Stimulated activated CD8-positive, alpha-beta memory T cell treated with anti-CD3 and anti-CD28 coated beads, Interleukin-4, amount 100 ng/mL, for 4 hours (primary cell): ENCODE measurements at places on chromosomes 5 and 9.

DNA sequence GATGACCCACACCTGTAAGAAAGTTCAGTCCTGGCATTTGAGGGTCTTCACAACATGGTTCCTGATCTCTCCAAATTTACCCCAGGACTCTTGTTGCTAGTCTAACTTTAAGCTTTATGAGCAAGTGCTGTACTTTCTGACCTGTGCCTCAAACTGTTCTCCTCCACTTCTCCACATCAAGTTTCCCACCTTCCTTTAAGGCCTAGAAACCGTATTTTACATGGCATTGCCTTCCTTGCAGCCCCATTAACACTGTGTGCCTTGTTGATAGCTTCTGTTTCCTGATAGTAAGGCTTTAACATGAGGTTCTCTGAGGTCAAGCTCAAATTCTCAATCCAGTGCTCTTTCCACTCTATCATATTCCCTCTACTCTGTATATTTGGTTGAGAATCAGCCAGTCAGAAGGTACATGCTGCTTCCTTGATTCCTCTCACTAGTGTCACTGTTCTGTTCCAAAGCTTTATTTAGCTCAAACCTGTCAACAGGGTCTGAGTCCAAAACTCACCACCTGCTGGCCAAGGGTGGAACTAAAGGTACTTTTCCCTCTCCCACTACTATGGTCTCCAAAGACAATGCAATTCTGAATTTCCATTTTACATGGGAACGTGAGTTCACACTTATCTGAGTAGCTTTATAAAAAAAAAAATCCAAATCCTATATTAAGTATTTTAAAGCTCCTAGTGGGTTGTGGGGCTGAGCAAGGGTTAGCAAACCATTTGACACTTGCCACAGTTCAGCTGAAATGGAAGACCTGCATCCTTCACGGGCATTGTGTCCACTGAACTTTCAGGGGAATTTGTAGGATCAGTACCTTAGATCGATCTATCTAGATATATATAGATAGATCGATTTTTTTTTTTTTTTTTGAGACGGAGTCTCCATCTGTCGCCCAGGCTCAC lies 21.1 kb downstream of the VCP start:
- no peak for DNase-seq

- no peak for DNase-seq
Observed at GRCh38 chr9:94657021-94657725, 17.9 kb upstream of the FBP1 start.

DNA sequence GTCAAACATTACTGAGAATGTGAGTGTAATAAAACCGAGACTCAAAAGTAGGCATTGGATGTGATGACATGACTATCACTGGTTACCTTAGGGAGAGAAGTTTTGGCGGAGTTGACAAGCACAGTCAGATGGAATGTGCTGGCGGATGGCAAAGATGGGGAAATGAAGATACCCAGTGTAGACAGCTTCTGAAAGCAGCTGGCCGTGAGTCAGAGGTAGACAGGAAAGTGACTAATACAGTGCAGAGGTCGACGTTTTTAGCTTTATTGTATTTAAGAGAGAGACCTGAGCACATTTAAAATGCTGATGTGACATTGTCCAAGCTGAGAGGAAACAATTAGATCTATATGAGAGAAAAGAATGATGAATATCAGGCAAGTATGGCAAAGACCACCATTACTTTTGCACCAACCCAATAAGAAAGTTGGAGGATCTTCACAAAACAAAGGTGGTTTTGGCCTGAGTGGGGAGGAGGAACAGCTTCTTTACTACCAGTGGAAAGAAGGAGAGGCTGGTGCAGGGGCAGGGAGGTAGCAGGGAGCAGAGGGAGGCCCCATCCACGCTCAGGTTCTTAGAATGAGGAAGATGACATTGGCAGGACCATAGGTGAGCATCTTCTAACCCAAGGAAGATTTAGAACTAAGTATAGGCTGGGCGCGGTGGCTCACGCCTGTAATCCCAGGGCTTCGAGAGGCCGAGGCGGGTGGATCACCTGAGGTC lies 36.7 kb upstream of the KCNIP1 start:
- DNase-seq: no peak

GRCh38 chr5:93890657-93891056 lies 149.3 kb upstream of the POU5F2 start:
- DNase-seq: no peak

DNA sequence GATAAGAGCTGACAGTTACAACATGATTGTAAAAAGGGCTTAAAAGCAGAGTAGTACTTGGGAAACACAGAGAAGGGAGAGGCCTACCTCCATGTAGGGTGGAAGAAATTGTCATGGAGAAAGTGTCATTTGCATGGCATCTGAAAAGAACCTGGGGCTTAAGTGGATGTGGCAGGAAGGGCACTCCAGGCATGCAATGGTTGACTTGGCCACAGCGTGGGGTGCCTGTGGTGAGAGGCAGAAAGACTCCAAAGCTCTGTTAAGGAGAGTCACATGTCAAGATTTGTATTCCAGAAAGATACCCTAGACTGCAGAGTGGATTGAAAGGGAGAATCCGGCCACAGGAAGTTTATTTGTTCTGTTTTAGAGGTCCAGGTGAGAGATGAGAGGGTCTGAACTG lies 2.4 kb downstream of the POLR3G start:
- no peak for DNase-seq

DNA sequence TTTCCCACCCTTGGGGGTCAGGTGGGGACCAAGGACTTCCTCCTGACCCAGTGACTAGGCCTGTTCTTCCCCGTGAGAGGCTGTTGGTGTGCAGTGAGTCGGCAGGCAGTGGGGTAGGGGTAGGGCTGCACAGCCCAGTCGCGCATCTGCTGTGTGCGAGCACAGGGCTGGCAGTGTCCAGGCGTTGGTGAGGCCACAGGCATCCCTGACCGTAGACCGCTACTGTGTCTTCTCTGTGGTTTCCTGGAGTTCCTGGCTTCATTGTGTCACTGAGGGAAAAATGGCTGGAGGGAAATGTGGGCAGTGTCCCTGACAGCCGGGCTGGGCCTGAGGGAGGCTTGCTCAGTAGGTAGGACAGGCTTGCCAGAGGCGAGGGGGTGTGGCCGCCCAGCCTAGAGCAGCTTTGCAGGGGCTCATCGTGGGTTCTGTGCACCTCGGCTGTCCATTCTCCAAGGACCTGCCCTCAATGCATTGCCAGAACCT lies 95.4 kb downstream of the CACNA1B start:
- DNase-seq: no peak

DNA sequence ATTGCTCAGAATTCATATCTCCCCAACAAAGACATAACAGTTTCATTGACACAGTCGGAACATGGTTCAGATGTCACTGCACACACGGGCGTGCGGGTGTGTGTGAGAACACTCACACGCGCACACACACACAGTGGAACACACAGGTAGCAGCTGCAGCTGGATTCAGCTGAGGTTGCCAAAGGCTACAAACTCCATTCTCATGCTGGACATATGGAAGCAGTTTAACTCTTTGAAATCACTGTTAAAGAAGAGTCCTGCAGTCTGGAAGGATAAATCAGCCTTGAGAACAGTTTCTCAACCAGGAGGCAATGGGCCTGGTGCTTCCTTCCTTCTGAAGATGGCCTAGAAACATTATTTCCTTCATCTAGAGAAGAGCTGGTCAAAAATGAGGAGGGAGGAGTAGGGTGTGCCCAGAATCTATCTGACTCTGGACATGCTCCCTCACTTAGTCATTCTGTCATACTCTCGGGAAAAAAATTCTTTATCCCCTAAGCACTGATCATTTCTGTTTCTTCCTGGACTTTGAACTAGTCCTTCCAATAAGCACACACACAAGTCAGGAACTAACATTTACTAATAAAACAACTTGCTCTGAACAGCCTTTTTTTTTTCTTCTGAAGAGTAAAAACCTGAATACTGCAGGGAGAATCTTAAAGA lies 160.6 kb downstream of the ZDHHC21 start:
- no peak for DNase-seq

DNA sequence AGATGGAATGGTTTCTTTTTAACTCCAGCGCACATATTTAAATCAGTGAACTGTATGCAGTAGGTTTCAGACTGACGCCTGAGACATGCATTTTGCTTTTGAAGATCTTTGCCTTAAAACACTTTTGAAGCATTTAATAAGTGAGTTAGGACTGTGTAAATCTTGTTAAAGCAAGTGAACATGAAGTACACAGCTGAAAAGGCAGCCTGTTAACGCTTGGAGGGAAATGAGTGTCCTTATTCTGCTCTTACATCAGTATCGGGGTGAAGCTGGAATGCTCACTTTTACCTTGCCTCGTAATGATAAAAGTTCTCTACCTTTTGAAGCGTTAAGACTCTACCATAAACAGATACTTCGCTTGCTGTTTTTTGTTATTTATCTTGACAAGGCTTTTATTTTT lies 552.2 kb downstream of the ZNF608 start:
- no peak for DNase-seq

GRCh38 chr5:136064510-136064909 lies 35.7 kb downstream of the TGFBI start:
- DNase-seq: no peak

DNA sequence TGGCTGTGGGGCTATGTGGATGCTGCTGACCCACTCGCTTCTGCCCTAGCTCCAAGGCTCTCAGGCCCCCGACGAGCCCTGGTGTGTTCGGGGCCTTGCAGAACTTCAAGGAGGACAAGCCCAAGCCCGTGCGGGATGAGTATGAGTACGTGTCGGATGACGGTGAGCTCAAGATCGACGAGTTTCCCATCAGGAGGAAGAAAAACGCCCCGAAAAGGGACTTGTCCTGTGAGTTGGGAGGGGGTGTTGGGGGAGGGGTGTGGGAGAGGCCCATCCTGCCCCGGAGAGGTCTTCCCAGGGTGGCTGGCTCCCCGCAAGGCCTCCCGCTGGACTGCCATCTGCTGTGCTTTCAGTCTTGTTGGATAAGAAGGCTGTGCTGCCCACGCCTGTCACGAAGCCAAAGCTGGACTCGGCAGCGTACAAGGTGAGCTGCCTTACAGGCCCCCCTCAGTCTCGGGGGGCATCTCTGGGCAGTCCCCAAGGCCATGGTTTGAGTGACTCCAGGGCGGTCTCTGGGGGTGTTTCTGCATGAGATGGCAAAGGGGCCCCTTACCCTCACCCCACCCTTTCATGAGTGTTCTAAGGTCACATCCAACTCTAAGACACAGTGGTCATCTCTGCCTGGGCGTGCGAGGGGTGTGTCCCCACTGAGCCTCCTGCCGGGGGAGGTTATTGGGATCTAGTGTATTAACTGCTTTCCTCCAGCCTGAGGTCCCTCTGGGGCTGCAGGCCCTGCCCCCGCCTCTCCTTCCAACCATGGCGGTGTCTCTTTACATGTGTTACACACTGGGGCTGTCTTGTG lies 89.5 kb downstream of the PHF2 start:
- DNase-seq: no peak

GRCh38 chr5:127216898-127217675 lies 73.5 kb upstream of the MEGF10 start:
- no peak for DNase-seq

- no peak for DNase-seq
Observed at GRCh38 chr9:97850746-97851445, 2.1 kb upstream of the FOXE1 start.

GRCh38 chr5:10265245-10266109 lies 15.4 kb downstream of the CCT5 start:
- no peak for DNase-seq

- DNase-seq: no peak
Observed at GRCh38 chr5:22593592-22593991, 259.6 kb downstream of the CDH12 start.

DNA sequence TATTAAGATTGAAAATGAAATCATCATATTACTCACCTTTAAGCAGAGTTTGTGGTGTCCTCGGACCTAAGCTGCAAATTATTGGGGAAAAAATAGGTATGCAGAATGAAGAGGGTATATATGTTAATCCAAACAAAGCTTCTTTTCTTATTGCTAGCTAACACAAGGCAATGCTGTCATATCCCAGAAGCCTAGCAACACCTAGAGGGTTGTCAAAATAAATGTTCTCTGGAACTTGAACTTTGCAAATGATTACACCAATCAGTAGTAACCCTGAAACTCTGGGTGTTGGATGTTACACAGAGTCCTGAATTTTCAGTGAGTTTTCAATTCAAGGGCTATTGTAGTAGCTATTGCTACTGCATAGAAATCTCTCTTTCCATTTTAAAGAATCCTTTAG lies at the start of gene C6:
C6 (minus strand) TSS at position 193 of the 400 bp plus-strand sequence. CDS start 10,302 bp downstream, outside the sequence.
- no peak for DNase-seq

- no peak for DNase-seq
Observed at GRCh38 chr5:101080462-101081240, 177.6 kb upstream of the ST8SIA4 start.

GRCh38 chr9:90801241-90801972 lies at the start of gene SYK:
SYK (plus strand) TSS chr9:90801819; CDS start chr9:90843899, 42,080 bp downstream.
- DNase-seq: no peak

DNA sequence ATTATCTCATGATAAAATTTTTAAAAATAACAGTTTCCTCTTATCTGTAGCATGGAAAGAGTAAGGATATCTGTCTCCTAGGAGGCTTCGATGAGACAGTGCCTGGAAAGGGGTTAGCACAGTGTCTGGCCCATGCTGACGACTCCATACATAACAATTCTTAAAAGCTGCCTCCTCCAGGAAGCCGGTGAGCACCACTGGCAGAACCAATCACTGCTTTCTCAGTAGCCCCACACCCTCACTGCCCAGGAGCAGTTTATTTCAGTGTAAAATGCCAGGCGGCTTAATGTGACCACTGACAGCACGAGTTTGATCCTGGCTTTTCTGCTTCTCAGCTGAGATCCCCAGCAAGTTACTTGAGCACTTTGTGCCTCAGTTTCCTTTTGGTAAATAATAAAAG lies 1.2 kb upstream of the NIPAL4 start:
- DNase-seq: no peak

DNA sequence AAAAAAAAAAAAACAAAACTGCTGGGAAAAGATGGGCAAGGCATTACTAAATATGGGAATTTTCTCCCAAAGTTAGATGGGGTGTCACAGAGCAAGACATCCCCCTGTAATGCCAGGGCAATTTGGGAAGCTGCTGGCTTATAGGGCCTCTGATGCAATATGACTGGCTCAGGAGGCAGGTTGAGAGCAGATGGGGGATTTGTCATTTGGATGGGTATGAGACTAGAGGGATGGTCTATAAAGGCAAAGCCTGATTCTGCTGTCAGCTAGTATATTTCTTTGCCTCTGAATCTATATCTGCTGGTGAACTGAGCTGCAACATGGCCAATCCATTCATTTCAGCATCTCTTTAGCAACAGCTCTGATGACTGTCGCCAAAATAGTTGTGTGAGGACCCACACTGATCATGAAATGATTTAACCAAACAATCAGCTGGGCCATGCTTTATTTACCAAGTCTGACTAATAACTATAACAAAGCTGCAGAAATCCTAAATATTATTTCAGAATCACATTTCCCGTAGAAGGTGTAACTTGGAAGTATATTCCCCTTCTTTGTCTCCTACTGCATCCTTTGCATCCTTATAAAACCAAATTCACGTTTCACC lies 455.1 kb upstream of the ZNF608 start:
- no peak for DNase-seq
